ENCODE measurements at places on chromosomes 2 and 18.

GRCh38 chr2:217671075-217671474 is 331.7 kb downstream of the TNS1 start:
- DNase-seq = no peak

DNA sequence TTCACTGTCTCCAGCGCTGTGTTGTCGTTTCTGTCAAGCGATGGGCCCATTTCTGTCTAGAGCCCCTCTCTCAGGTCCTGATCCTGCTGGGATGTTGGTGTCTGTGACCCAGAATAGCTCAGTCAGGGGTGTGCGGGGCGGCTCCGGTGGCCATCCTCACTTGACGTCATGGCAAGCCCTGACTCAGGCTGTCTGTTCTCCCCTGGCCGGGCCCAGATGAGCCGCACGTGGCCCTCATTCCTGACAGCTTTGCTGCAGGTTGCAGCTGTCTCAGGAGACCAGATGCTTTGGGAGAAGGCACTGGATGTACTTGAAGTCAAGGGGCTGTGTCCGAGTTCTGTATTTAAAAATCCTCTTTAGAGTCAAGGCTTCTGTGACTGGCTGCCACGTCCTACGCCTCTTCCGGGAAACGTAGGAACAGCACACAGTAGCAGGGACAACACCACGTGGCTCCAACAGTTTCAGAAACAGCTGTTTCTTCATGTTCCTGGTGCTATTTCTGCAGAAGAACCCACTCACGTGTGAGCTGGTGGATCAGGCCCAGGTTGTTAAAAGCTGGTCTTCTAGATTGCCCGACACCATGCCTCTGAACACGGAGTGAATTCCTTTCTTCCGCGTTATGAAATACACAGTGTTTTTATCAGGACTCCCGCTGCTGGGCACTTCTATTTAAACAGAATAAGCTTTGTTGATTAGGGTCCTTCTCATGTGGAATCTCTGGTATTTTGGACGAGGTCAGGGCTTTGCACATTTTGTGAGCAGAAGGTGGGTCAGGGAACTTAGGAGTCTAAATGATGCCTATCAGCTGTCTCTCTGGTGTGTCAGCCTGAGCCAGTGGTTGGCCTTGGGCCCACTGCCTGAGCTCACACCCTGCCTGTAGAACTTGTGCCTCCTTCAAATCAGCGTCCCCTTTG is 28.3 kb upstream of the NTSR2 start:
- no peak for DNase-seq

GRCh38 chr2:167342769-167343168 is 454.5 kb downstream of the XIRP2 start:
- DNase-seq = no peak

DNA sequence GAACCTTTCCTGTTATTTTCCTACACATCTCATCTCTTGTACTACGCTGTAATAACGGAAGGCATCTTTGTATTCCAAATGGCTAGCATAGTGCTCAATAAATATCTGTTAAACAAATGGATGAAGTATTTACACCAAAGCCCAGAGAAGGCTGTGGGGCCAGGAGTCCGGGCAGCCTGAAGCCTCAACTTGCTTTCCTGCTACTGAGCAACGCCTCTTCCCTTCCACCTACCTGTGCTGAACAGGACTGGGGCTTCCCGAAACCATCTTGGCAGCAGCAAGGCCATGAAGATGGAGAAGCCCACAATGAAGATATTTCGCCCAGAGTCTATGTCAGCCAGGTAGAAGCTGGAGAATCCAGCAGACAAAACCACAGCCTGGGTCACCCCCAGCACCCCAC is 2.5 kb upstream of the NHEJ1 start:
- DNase-seq = no peak

DNA sequence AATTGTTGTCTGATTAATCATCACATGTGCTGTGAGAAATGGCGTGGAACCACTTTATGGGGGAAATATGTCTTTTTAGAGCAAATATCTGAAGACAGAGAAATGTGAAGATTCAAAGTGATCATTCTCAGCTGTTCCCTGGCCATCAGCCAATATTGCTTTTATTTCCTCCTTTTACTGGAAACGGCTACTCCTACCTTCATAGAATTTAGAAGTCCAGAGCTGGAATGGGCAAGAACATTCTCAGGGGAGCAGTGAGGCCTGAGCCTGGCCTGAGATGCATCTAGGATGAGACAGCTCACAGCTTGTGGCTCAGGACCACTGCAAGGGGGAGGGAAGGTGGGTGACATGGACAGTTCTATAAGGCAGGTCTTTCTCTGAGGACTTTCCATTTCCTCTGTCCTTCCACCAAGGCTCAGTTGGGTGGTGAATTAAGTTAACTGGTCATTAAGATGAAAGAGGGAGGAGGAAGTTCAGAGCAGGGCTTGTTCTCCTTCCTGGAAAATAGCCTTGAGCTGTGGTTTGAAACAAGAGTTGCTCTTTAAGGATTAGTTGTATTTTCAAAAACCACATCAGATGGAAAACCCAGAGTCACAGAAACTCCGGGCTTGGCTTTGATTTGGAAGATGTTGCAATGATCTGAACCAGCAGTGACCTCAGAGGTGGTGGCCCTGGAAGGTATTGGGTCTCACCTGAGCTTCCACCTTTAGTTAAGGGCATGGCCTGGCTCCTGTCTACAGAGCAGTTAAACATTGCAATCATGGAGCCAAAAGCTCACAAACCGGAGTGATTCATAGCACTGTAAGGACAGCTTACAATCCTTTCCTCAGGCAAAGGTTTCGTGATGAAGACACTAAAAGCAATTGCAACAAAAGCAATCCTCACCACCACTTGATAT is 144.3 kb downstream of the VAPA start:
- no peak for DNase-seq

DNA sequence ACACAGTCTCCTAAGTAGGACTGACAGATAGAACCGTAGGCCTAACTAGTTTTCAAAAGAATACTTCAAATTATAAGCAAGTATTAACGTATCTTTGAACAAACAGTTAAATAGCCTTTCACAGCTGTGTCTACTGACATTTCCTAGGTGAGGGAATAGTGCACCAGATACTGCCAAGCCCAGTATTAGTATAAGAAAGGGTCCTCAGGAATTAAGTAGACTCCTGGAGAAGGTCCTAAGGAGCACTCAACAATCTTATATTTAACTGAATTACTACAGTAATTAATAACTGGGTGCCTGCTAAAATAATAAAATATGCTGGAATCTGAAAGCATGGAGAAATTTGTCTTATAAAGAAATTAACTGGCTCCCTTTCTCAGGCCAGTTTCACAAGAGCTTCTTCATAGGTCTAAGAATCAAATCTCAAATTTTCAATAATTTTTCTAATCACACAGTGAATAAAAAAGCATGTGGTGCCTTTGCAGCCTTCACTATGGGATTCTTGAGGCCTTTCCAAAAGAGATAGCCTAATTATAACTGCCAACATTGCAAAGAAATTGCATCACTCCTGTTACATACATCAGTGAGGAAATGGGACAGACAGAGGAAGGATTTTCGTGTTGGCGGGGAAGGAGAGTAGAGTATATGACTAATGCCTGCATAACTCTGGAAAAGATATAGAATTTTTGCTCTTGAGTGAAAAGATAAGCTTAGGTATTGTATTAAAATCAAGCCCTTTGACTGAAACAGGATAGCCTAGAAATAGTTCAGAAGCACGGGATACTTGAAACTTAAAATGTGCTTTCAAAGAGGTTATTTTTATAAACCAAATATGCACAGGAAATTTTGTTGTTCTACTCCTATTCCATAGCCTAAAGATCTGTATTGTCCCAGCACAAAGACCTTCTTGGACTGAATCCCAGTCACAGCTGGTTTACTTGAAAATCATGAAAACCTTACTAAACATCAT is 228.6 kb upstream of the STK17B start:
- no peak for DNase-seq

DNA sequence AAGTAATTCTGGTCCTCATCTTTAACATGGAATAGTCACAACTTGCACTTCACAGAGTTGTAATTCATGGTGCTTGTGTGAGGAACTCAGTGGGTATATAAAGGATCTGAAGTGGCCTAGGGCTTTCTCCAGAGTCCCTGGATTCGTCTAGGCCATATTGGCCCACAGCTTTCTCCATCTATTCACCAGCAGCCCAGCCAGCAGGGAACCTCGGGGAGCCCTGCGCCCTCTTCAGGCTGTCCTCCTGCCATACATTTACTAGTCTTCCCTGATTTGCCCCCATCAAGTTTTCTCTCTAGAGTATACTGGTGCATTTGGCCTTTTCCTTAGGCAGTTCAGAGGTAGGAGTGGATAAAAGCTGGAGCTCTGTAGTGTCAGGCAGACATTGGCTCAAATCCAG is 278.3 kb downstream of the MYCN start:
- DNase-seq = no peak

- DNase-seq = no peak
Observed at GRCh38 chr2:26574900-26575560, 66.1 kb downstream of the CIB4 start.

- no peak for DNase-seq
Observed at GRCh38 chr2:192947352-192947751, 752.6 kb upstream of the TMEFF2 start.

- DNase-seq = no peak
Observed at GRCh38 chr2:240239325-240239724, 98.9 kb upstream of the OTOS start.

DNA sequence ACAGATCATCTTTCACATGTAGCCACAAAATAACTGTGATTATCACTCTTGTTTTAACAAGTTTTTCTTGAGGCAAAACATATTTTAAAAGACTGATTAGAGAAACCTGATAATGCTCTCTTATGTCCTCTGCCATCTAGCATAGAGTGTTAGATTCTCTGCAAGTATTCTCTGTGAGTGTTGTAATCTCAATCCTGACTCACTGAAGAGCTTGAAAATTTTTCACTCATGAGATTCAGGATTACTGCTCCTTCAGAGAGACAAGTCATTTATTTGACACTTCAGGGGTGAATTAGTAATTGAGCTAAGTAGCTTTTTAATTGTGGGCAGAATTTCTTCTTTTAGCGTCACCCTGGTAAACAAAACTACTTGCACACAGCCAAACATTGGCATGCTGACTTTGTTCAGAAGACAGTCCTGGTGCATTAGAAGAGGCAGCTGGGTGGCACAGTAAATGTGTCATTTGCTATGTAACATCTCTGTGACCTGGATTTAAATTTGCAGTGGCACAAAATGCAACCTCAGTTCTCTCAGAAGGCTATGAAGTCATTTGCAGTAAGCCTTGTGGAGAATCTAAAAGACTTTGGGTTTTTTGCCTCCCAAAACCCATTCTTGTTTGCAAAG is 172.9 kb downstream of the LRP1B start:
- DNase-seq = no peak

Data from stimulated activated CD4-positive, alpha-beta T cell treated with anti-CD3 and anti-CD28 coated beads, Interleukin-1b, Interleukin-23, amount 100 ng/mL, for 24 hours (primary cell).